Activated T-helper 2 cell treated with anti-CD3 and anti-CD28 coated beads, Interferon-gamma antibody, Interleukin-2, Interleukin-4, amounts not matched to agents 10 μg/mL and 5 μg/mL and 100 μg/mL, durations not matched to agents 14 hours and 24 hours and 36 hours (primary cell): ENCODE measurements at places on chromosomes 16 and 17. TPM values are rescaled to one million over a fixed set of nuclear protein-coding genes. Genes with fewer than 3 reads are reported as not detected.

The RHBDF1 gene
- 1.2 and 1.6 TPM in 2 replicates for total RNA-seq

The QRICH2 gene
- 1.7 and 2.1 TPM in 2 replicates for total RNA-seq

- peaks cover 50% of the 10 kb centered on the region for H3K36me3 ChIP-seq
- no peak overlapping the region for H3K4me3 ChIP-seq
- H3K27me3 ChIP-seq: no peaks in the 10 kb centered on the region
- no peaks in the 10 kb centered on the region for H3K4me1 ChIP-seq
These were observed 42.3 kb downstream of the PIPOX start for GRCh38 chr17:29085223-29085622.

GRCh38 chr17:62092784-62093183 lies 27.7 kb upstream of the MED13 start:
- H3K4me1 ChIP-seq: peaks cover 18% of the 10 kb centered on the region
- no peak for DNase-seq
- no peaks in the 10 kb centered on the region for H3K27me3 ChIP-seq
- no peak overlapping the region for H3K27ac ChIP-seq

The IL17C gene
- total RNA-seq: not detected in 2 replicates

- H3K4me1 ChIP-seq: peaks cover 31% of the 10 kb centered on the region
- peaks cover 42% of the 10 kb centered on the region for H3K36me3 ChIP-seq
- peak overlapping the region; percentile 100 for H3K27ac ChIP-seq
- H3K27me3 ChIP-seq: no peaks in the 10 kb centered on the region
These were observed 789 bp downstream of the CSNK1D start for GRCh38 chr17:82272495-82273326.

The CACNA1G gene
- not detected in 2 replicates for total RNA-seq

- H3K27me3 ChIP-seq: peaks cover 40% of the 10 kb centered on the region
- no peaks in the 10 kb centered on the region for H3K4me1 ChIP-seq
- no peak overlapping the region for H3K27ac ChIP-seq
- no peaks in the 10 kb centered on the region for H3K36me3 ChIP-seq
- DNase-seq: no peak
These were observed 20.4 kb downstream of the TBX2 start for GRCh38 chr17:61420052-61420451.

GRCh38 chr17:67993153-67993997 lies 2.9 kb downstream of the C17orf58 start:
- H3K27me3 ChIP-seq: peaks cover 19% of the 10 kb centered on the region
- H3K27ac ChIP-seq: peak overlapping the region; percentile 83
- H3K4me3 ChIP-seq: peak overlapping the region; percentile 91
- peak; percentile 75 for DNase-seq
- H3K36me3 ChIP-seq: peaks cover 13% of the 10 kb centered on the region
- H3K4me1 ChIP-seq: peaks cover 33% of the 10 kb centered on the region

DNA sequence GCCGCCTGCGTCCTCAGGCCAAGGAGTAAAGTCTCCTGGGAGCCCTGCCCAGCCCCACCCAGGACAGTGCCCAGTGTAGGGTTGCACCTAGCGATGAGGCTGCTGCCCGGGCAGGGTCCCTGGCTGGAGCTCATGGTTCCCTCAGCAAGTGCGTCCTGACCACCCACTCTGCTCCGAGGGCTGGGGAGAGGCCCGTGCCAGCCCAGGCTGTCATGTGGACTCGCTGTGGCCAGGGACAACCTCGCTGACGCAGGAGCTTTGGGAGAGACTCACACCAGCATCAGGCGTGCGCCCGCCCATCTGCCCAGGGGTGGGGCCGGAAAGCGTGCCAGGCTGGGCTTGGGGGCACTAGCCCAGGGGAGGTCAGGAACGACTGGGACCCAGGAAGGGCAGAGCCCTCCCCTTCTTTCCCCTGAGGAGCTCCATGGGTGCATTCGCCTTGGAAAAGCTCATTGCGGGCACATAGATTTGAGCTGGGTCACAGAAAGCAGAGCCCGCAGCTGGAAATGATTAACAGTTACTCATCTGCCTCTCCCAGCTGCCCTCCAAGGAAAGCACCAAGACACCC lies 19.7 kb downstream of the DPEP1 start:
- no peak overlapping the region for H3K27ac ChIP-seq
- H3K4me1 ChIP-seq: no peaks in the 10 kb centered on the region
- DNase-seq: no peak
- no peak overlapping the region for H3K4me3 ChIP-seq
- no peaks in the 10 kb centered on the region for H3K27me3 ChIP-seq

The KRTAP4-4 gene
- total RNA-seq: not detected in 2 replicates

DNA sequence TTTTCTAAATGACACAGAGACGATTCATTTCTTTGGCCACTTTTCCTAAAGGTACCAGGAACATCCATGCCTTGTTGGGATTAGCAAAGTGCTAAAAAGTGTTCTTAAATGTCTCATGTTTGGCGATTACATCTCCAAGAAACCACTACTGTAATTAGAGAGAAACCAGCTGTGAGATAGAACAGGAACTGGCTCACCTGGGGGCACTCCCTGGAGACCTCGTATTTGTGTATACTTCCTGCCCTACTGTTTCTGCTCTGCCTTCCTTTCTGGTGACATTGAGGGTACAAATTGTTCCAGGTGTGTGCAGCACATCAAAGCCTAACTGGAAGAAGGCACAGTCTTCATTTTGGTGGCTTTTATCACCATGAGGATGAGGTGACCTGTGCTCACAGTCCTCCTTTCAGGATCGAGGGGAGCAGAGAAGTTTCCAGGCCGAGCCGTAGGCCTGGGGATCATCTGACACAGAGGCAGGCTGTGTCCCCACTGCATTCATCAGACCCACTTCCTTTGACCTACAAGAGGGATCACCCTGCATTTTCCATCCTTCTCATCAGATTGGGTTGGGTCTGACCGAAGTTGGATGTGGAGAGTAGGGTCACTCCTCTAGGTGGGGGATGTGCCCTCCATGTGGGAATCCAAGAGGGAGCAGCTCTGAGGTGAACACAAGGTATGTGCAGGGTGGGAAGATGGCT lies 23.7 kb downstream of the CCL4 start:
- H3K27me3 ChIP-seq: peaks cover 6% of the 10 kb centered on the region
- DNase-seq: no peak
- no peak overlapping the region for H3K4me3 ChIP-seq
- H3K27ac ChIP-seq: no peak overlapping the region

DNA sequence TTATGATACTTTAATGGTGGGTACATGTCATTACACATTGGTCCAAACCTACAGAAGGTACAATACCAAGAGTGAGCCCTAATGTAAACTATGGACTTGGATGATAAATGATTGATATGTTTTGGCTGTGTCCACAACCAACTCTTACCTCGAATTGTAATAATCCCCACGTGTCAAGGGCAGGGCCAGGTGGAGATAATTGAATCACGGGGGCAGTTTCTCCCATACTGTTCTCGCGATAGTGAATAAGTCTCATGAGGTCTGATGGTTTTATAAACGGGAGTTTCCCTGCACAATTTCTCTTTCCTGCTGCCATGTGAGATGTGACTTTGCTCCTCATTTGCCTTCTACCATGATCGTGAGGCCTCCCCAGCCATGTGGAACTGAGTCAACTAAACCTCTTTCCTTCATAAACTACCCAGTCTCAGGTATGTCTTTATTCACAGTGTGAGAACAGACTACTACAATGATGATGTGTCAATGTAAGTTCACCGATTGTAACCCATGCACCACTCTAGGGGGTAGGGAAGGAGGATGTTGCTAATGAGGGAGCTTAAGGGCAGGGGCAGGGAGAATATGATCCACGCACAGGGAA lies 7.0 kb upstream of the METTL22 start:
- H3K4me1 ChIP-seq: no peaks in the 10 kb centered on the region
- H3K4me3 ChIP-seq: no peak overlapping the region
- no peaks in the 10 kb centered on the region for H3K36me3 ChIP-seq
- DNase-seq: no peak
- no peak overlapping the region for H3K27ac ChIP-seq
